ENCODE measurements at places on chromosomes 7 and 10.

GRCh38 chr10:92592761-92593618 lies at the start of gene KIF11:
Gene KIF11 (plus strand): TSS chr10:92593130. CDS start chr10:92593376, 246 bp downstream.
- peak; percentile 84 for DNase-seq

DNA sequence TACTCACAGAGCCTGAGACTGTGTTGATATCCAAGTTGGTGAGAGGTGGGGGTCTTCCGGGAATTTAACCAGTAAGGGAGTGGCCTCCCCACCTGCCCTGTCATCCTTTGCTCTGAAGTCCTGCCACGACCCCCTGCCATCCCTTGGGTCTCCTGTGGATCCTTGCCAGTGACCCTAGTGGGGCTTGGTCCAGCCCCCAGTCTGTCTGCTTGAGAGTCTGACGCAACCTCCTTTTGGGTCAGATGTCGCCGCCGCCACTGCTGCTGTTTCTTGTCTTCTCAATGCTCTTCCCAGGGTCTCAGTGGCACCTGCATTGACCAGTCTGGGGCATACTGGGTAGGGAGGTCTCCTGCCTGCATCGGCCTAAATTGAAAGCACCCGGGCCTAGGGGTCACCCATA lies 28.8 kb downstream of the PAX2 start:
- no peak for DNase-seq

GRCh38 chr10:104509981-104510380 lies 131.1 kb upstream of the SORCS3 start:
- DNase-seq: no peak

DNA sequence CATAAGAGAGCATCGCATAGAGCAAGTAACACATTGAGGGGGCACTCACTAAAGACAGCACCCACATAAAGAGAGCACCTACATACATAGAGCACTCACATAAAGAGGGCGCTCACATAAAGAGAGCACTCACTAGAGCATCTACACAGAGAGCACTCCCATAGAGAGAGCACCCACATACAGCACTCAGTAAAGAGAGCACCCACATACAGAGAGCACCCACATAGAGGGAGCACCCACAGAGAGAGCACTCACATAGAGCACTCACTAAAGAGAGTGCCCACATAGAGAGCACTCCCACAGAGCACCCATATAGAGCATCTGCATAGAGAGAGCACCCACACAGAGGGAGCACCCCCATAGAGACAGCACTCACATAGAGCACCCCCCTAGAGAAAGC lies 47.8 kb downstream of the INSIG1 start:
- DNase-seq: no peak

GRCh38 chr7:104530251-104530650 lies 201.8 kb downstream of the LHFPL3 start:
- DNase-seq: no peak

GRCh38 chr10:119350502-119351097 lies 143.2 kb downstream of the GRK5 start:
- no peak for DNase-seq

DNA sequence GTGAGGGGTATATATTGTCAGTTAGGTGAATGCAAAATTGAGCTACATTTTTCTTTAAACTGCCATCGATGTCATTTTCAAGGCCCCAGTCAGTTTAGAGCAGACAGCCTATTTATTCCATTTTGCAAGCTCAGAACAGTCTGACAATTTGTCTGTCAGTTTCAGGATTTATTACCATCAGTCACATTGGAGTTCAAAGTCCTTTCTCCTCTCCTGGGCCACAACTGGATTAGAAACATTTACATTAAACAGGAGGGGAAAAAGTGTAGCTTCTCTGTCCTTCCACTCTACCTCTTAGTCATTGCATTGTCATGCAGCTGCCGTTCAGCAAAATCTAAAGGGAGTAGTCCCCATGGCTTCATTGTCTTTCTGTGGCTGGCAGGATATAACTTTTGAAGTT lies 3.5 kb upstream of the GHITM start:
- DNase-seq: no peak

DNA sequence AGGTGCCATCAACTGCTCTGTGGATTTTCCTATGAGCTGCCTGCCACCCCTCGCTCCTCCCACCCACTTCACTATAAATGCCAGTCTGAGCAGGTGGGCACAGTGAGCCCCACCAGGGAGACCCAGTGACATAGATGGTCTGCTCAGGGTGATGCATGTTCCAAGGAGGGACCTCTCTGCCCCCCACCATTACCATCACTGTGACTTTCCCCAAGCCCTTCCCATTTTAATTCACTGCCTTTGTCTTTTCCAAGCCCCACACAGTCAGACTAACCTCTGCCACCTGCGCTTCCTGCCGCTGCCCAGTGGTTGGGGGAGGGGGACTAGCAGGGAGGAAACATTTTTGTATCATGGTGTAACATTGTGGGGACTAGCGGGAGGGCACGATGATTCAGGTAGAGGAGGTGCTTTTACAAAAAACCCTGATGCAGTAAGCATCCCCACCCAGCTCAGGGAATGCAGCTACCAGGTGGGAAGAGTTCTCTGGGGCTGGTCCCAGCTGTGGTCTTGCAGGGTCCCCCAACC lies 24.6 kb downstream of the PRSS2 start:
- no peak for DNase-seq

DNA sequence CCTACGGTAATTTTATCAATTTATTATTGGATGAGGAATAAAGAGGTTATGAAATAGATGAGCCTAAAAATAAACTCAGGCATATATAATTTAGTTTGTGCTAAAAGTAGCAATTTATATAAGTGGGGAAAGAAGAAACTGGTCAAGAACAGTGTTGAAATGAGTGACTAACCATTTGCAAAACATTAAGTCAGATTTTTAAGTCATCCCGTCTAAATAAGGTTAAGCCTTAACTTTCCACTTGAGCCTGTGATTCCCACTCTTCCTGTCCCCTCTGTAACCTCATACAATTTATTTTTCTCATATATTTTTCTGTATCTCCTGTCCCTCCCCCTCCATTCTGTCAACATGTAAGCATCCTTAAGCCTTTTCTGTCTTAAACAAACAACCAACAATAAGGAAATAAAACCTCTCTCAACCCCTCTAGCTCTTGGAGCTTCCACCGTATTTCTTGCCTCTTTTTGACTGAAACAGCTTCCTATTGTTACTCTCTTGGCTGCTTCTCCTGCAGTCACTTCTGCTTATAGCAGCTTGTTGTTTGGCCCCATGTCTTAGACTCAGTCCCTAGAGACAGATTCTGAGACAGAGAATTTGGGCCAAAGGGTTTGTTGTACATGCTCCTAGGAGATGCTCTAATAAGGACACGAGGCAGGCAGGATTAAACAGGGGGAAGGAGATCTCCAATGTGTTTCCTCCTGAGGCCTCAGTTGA lies 109.7 kb downstream of the GNAI1 start:
- DNase-seq: no peak

- no peak for DNase-seq
These were observed 47.5 kb downstream of the INHBA start for GRCh38 chr7:41655426-41655825.

DNA sequence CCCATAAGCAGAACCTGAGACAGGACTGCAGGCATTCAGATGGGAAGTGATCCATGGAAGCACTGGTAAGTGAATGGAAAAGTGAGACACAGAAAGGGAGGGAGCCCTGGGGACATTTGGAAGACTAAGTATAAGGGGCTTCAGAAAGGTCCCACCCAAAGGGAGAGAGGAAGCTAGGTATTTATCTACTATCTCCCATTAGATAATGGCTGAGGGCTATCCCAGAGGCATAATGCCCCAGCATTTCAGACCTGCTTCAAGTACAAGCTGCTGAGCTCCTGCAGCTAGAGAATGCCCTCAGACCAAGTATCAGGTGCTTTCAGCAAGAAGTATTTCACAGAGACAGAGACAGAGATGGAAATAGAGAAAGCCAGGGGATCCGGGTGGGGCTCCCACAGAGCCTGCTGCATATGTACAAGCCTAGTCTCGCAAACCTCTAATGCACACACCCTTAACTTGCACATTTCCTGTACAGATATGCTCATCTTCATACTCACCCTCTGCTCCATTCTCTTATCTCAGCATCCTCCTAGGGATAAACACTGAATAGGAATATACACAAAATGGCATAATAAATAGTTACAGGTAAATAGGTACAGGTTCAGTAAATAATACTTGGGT lies 20.2 kb downstream of the KDM7A start:
- DNase-seq: no peak

DNA sequence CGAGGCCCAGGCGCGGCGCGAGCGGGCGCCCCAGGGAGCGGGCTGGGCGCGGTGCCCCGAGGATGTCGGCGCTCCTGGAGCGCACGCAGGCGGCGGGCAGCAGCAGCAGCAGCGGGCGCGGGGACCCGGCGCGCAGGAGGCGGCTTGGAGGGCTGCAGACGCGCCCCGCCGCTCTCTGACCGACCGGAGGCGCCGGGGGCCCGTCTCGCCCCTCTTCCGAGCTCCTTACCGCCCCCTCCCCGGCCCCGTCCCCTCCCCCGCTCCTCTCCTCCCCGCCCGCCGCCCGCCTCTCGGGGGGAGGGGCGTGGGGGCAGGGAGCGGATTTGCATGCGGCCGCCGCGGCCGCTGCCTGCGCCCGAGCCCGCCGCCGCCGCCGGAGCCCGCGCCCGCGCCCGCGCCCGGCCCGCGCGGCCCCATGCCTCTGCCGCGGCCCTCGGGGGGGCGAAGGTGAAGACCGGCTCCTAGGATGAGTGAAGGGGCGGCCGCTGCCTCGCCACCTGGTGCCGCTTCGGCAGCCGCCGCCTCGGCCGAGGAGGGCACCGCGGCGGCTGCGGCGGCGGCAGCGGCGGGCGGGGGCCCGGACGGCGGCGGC lies at the start of gene NRG3:
TSS of gene NRG3 (plus strand) at position 320 of the 592 bp plus-strand sequence.
- no peak for DNase-seq

- no peak for DNase-seq
These were observed at the start of gene KLF6 for GRCh38 chr10:3784510-3785250. Gene KLF6 (minus strand): TSS chr10:3785209. CDS start chr10:3785014, 195 bp downstream.

All from DMS 273 treated with DMSO at 0.1 percent for 48 hours (cell line).